ENCODE measurements at places on chromosomes 16 and 17.
A peak's percentile ranks its signal among the peaks of the same experiment; 100 is the strongest.

GRCh38 chr16:64408699-64409098 is 713.2 kb downstream of the CDH11 start:
- no peak for DNase-seq

- DNase-seq, result peak; percentile 45
Measured at GRCh38 chr16:29994600-29995323, 655 bp downstream of the HIRIP3 start.

DNA sequence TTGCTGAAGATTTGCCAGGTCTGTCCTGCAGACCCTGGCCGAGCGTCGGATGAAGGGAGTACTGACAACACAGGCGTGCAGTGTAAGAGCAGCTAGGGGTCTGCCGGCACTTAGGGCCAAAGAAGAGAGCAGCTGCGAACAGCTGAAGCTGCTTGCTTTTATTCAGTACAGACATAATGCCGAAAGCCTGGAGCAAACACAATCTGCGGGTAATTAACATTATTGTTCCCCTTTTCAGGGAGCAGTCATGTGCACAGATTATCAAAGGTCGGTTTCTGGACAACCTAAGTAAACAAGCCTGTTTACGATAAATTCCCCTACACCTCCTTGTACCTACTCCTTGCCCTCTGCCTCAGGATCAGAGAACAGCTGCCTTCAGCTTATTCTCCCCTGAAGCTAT is 12.0 kb upstream of the KRT23 start:
- DNase-seq, result no peak

DNA sequence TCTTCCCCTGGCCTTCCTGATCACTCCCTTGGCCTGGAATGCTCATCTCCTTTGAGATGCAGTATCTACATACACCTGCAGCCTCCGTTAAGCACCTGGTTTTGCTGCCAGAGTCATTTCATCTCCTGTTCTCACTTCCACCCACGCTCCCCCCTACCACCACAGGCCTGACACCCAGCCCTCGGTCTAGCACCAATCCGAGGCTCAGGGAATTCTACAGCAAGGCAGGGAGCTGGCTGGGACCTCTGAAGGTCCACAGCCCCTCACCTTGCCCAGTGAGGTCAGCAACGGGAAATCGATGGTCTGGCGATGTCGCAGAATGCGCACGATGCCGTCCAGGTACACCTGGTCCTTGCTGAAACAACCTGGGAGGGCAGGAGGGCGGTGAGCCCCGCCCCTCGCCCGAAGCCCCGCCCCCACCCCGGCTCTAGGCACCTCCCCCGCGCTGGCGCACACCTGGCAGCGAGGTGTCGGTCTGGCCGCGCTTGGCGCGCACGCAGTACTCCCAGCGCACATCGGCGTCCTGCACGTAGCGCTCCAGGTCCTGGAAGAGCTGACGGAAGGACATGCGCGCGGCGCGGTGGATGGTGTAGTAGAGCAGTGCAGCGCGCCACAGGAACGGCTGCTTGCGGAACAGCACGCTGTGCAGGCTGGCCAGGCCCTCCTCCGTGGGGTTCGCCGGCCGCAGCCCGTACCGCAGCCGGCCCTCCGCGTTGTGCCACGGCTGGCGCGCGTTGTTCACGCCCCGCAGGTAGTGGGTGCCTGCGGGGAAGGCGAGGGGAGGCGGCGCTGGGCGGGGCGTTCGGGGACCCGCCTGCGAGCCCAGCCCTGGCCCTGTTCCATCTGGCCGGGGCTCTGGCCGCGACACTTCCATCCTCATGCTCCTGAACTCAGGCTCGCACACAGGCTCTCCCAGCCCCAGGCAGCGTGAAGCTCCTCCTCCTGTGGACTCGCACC is 5.7 kb downstream of the MATCAP1 start:
- no peak for DNase-seq

DNA sequence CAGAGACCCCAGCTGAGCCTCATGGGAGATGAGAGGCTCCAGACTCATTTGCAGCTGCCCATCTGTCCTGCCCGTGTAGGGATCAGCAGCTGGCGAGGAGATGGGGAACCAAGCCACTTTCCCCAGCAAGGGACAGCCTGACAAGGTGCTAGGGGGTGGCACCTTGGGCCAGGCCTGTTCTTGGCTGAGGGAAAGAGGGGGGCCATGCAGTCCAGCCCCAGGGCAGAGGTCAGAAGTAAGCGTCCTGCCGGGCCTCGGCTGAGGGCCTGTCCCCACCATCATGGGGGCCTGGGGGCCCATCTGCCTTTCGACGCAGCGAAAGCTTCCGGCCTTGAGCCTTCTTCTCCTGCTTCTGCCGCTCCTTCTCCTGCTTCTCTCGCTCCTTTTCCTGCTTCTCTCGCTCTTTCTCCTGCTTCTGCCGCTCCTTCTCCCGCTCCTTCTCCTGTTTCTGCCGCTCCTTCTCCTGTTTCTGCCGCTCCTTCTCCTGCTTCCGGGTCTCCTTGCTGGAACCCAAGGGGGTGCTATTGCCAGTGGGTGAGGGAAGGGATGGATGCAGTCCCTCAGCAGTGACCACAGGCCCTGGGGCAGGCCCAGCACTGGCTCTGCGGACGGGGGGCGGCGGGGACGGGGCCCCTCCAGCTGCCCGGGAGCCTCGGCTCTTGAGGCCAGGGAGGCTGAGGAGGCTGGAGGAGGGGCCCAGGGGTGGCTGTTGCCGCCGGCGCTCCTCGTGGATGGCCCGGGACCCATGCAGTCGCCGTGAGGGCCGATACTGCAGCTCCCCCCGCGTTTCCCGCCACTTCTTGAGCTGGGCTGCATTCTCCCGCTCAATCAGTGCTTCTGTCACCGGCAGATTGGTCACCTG is 2.8 kb upstream of the CD2BP2 start:
- DNase-seq, result no peak

- no peak for DNase-seq
Measured at GRCh38 chr16:11097094-11097786, 152.9 kb downstream of the CLEC16A start.

DNA sequence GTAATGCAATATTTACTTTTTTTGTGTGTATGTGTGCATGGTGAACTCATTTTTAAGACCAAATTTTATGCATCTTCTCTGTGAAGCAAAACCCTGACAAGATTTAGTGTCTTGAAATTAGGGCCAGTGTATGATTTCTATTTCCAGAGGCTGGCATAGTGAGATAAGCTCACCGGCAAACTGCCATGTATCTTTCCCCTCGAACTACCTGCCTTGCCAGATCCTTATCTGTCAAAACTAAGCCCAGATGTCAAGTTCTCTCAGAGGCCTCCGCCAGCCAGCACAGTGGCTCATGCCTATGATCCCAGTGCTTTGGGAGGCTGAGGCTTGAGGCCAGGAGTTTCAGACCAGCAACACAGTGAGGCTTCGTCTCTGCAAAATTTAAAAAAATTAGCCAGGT is 10.0 kb downstream of the USP32 start:
- DNase-seq, result no peak

DNA sequence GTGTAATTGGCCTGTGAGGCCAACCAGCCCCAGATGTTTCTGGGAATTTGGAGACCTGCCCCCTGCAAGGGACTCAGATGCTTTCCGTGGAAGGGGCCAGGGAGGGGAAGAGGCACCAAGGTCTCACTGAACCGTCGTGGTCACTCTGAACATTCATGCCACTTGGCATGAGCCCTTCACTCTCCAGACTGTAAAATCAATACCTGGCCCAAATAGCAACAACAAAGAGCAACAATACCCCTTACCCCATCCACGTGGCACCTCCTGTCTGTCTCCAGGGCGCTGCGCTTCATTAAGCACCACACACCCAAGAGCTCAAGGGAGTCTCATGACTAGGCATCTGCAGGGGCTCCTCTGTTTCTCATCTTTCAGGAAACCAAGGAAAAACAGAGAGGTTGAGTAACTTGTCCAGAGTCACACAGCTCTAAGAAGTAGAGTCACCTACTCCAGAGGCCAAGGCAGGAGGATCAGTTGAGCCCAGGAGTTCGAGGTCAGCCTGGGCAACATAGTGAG is 52.8 kb downstream of the SOCS1 start:
- no peak for DNase-seq

Data from stimulated activated CD8-positive, alpha-beta memory T cell treated with anti-CD3 and anti-CD28 coated beads, Interleukin-4, amount 100 ng/mL, for 4 hours (primary cell).